Stomach (tissue), 19 donors: ENCODE measurements at places on chromosomes 2 and 18.

DNA sequence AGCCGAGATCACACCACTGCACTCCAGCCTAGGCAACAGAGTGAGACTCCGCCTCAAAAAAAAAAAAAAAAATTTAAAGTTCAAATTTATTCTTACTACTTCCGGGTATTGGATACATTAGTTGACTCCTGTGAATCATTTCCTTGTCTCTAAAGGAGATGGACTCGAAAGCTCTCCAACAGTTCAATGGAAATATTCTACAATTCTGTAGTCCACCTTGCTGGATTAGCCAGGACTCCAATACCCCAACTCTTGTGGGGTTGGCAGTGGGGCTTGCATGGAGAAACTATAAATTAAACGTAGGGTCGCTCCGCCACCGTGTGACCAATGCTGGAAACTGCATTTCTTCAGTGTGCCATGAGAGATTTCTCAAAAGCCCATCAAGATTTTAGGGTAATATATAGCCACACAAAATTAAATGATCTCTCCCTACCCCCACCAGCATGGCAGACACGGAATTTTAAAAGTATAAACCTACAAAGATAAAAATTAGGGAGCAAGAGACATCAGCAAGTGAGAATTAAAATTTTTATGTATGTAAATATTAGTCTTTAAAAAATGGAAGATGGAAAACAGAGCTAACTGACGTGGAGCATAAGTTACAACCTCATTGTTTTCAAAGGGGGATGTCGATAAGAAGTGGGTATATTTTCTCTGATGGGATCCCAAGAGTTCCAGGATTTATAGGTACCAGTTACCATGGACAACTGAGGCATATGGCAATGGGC is 27.8 kb upstream of the GAREM2 start:
- H3K27me3 ChIP-seq: no peaks in the 10 kb centered on the region
- H3K4me3 ChIP-seq: peak overlapping the region; percentile 12
- H3K36me3 ChIP-seq: no peaks in the 10 kb centered on the region
- H3K27ac ChIP-seq: no peak overlapping the region
- peaks cover 23% of the 10 kb centered on the region for H3K4me1 ChIP-seq

DNA sequence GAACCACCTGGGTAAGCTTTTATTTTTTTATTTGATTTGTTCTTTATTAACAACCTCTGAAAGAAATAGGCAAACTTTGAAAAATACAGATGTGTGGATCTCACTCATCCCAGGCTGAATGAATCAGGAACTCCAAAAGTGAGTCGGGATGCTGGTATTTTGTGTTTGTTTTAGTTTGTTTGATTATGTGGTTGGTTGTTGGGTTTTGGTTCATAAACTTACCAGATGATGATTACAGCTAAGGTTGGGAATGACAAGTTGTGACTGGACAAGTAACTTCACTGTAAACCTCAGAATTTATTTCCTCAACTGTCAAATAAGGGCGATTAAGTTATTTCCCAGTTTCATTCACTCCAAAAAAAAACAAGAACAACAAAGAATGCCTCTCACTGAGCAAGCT is 80.5 kb upstream of the KIF5C start:
- H3K4me1 ChIP-seq: no peaks in the 10 kb centered on the region
- no peak overlapping the region for H3K4me3 ChIP-seq
- H3K27ac ChIP-seq: no peak overlapping the region
- no peaks in the 10 kb centered on the region for H3K27me3 ChIP-seq
- DNase-seq: no peak

DNA sequence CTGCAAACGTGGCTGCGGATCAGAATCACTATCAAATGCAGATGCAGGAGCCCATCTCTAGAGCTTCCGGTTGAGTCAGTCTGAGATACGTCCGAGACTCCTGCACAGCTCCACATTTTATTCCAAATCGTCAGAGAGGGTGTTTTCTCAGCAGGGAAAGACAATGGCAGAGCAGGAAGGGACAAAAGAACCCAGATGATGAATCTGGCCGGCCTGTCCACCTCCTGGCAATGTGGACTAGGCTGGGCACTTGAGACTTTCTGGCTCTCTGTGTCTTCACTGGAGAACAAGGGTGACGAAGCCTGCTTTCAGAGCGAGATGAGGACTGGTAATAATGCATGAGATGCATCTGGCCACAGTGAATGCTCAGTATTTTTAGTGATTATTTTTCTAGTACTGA is 255.9 kb upstream of the MYT1L start:
- no peaks in the 10 kb centered on the region for H3K36me3 ChIP-seq
- H3K27ac ChIP-seq: no peak overlapping the region
- DNase-seq: no peak
- no peaks in the 10 kb centered on the region for H3K27me3 ChIP-seq
- no peak overlapping the region for H3K4me3 ChIP-seq
- H3K4me1 ChIP-seq: no peaks in the 10 kb centered on the region

DNA sequence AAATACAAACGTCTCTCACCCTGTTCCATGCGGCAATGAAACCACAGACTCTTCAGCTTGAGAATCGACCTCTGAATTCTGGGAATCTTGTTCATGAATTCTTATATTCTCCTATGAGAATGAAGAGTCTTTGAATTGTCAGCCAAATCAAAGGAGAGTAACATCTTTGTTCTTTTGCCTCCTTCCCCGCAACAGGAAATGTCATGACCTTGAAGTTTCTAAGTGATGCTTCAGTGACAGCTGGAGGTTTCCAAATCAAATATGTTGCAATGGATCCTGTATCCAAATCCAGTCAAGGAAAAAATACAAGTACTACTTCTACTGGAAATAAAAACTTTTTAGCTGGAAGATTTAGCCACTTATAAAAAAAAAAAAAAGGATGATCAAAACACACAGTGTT is 21.8 kb downstream of the TNFAIP6 start:
- H3K27ac ChIP-seq: no peak overlapping the region
- no peaks in the 10 kb centered on the region for H3K36me3 ChIP-seq
- H3K27me3 ChIP-seq: no peaks in the 10 kb centered on the region
- DNase-seq: no peak

GRCh38 chr2:145682546-145683157 is 1162.7 kb upstream of the ZEB2 start:
- DNase-seq: no peak
- peaks cover 15% of the 10 kb centered on the region for H3K4me1 ChIP-seq
- H3K27ac ChIP-seq: no peak overlapping the region
- H3K4me3 ChIP-seq: no peak overlapping the region
- no peaks in the 10 kb centered on the region for H3K27me3 ChIP-seq

DNA sequence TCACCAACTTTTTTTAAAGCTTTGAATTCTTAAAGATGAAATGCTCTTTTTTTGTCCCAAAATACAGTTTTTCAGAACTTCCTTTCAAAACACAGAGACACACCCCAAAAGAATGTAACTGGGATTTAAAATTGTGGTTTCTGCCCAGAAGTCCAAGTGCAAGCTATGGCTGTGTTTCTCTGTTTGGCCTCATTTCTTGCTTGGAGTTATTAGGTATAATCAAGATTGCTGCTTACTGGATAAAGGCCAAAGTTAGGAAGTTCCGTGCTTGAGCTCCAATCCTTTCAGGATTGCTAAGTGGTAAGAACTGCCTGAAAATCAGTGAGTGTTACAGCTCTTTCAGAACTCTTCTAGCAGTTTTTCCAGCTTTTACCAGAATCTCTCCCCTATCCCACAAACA is 16.9 kb downstream of the ZBTB7C start:
- H3K27me3 ChIP-seq: no peaks in the 10 kb centered on the region
- no peaks in the 10 kb centered on the region for H3K36me3 ChIP-seq
- H3K4me1 ChIP-seq: no peaks in the 10 kb centered on the region
- H3K4me3 ChIP-seq: no peak overlapping the region
- no peak overlapping the region for H3K27ac ChIP-seq
- DNase-seq: peak; percentile 35

DNA sequence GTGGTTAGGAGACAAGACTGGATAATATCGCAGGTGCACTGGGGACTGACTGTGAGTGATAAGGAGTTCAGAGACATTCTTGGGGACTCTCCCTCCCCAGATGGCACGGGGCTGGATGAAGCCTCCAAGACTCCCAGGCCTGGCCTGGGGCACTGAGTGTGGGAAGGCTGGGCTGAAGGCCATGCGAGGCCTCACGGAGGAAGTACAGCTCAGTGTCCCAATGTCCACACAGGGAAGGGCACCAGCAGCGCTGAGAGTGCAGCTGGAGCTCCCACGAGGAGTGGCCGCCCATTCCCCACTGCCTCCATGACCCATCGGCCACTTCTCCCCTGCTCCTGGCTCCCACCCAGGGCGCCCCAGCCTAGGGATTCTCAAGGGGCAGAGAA is 6.5 kb downstream of the MFSD2B start:
- H3K4me3 ChIP-seq: no peak overlapping the region
- H3K36me3 ChIP-seq: no peaks in the 10 kb centered on the region
- H3K4me1 ChIP-seq: no peaks in the 10 kb centered on the region
- DNase-seq: no peak
- no peak overlapping the region for H3K27ac ChIP-seq

DNA sequence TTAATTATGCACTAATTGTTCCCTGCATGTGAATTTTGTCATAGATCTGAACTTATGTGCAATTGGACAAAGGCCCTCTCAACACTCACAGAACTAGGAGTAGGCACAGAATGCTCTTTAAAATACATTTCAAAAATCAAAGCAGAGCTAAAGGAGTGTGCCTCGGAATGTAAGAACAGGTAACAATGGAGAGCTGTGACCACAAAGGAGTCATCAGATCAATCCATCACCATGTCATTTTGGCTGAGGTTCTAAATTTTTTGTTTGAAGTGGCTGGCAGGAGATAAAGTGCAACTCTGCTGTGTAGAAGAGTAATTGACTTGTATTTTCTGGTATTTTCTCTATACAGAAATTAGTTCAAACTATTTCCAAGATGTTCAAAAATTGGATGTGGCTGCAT is 155.4 kb downstream of the NRP2 start:
- no peaks in the 10 kb centered on the region for H3K27me3 ChIP-seq
- H3K4me1 ChIP-seq: peaks cover 38% of the 10 kb centered on the region
- H3K4me3 ChIP-seq: no peak overlapping the region

DNA sequence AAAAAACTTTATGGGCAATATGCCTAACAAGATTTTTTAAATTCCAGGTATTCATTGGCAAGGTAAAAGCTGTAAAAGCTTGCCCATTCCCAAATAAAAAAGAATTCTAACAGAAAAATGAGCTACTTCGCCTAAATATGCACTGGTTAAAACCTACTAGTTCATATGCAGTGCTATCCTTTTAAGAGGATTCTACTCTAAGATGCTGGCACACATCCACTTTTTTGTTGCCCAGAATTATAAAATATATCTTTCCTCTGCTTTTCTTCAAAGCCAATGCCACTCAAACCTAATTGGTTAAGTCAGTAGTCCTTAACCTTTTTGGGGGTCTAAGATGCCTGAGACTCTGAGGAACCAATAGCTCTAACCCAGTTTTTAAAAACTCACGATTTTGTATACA is 3.2 kb downstream of the XPO1 start:
- H3K36me3 ChIP-seq: peaks cover 14% of the 10 kb centered on the region
- peak overlapping the region; percentile 92 for H3K27ac ChIP-seq
- no peaks in the 10 kb centered on the region for H3K27me3 ChIP-seq
- peaks cover 66% of the 10 kb centered on the region for H3K4me1 ChIP-seq
- peak overlapping the region; percentile 89 for H3K4me3 ChIP-seq

DNA sequence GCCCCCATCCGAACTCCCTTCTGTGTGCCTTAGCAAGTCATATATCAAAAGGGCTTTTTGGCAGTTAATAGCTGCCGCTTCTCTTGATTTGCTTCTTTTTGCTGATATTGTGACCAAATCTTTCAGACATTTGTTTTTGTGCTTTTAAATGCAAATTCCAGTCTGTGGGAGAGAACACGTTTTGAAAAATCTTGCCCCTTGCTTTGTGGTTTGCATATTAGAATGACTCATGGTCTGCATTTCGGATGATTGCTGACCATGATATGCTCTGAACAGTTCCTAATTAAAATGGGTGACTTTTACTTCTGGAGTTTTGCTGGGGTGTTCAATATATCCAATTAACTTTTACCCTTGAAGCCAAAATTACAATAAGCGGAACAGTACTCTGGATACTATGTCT is 58.2 kb upstream of the ST6GAL2 start:
- no peak for DNase-seq
- no peaks in the 10 kb centered on the region for H3K27me3 ChIP-seq
- H3K4me1 ChIP-seq: no peaks in the 10 kb centered on the region

DNA sequence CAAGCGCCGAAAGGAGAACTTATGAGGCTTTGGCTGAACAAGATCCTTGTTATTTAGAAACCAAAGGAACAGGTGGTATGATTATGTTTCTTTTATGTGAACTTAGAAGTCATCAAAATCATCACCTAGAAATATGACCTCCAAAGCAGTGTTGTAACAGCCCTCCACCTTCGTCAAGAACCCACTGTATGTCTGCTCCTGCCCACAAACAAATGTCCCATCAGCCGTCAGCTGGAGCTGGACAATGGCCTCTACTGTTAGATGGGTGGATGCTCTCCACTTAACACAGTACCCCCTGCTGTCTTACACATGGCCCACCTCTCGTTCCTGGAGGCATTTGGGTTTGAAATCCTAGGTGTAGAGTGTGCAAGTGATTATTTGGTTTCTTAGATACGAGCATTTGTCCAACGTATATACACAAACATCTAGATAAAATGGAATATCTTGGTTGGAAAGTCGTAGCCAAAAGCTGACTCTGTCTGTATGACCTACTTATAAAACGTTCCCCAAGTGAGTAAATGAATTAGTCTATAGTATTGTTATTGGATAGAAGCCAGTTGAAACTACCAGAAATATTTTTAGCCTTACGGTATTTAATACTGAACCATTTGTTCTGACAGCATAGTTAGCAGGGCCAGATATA is 113.0 kb downstream of the CRIM1 start:
- no peaks in the 10 kb centered on the region for H3K36me3 ChIP-seq
- H3K27ac ChIP-seq: peak overlapping the region; percentile 22
- peak; percentile 64 for DNase-seq
- H3K4me3 ChIP-seq: no peak overlapping the region

GRCh38 chr2:43408407-43409160 is 182.2 kb upstream of the ZFP36L2 start:
- H3K27me3 ChIP-seq: no peaks in the 10 kb centered on the region
- no peaks in the 10 kb centered on the region for H3K36me3 ChIP-seq
- H3K4me1 ChIP-seq: peaks cover 19% of the 10 kb centered on the region
- DNase-seq: no peak
- H3K4me3 ChIP-seq: no peak overlapping the region

GRCh38 chr2:232309592-232309991 is 69.0 kb upstream of the ALPP start:
- peaks cover 69% of the 10 kb centered on the region for H3K36me3 ChIP-seq
- H3K27ac ChIP-seq: no peak overlapping the region
- H3K4me1 ChIP-seq: no peaks in the 10 kb centered on the region
- DNase-seq: no peak

DNA sequence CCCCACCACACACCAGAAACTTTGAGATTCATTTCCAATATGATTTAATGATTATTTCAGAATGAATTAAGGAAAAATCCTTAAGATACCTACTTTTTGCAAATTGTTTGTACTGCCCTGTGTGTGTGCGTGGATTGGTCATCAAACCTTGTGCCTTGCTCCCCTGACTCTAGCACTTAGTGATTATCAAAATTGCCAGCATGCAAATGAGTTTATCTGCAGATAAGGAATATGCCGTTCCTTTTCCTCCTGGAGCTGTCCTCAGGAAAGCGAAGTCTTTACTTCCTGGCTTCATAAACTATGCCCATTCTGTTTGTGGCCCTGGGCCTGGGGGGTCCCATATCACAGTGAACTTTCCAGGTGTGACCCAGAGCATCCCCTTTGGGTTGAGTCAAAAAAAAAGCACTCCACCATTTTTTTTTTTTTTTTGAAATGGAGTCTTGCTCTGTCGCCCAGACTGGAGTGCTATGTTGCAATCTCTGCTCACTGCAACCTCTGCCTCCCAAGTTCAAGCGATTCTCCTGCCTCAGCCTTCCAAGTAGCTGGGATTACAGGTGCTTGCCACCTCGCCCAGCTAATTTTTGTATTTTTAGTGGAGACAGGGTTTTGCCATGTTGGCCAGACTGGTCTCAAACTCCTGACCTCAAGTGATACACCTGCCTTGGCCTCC is 11.4 kb downstream of the CHMP1B start:
- H3K27ac ChIP-seq: no peak overlapping the region
- no peaks in the 10 kb centered on the region for H3K4me1 ChIP-seq
- no peak overlapping the region for H3K4me3 ChIP-seq
- no peaks in the 10 kb centered on the region for H3K27me3 ChIP-seq
- DNase-seq: no peak
